Activated CD8-positive, alpha-beta memory T cell treated with anti-CD3 and anti-CD28 coated beads for 1 hour (primary cell): ENCODE measurements at places on chromosomes 1 and 21.

- DNase-seq = no peak
Measured at GRCh38 chr1:51313961-51314777, 16.2 kb downstream of the TTC39A start.

DNA sequence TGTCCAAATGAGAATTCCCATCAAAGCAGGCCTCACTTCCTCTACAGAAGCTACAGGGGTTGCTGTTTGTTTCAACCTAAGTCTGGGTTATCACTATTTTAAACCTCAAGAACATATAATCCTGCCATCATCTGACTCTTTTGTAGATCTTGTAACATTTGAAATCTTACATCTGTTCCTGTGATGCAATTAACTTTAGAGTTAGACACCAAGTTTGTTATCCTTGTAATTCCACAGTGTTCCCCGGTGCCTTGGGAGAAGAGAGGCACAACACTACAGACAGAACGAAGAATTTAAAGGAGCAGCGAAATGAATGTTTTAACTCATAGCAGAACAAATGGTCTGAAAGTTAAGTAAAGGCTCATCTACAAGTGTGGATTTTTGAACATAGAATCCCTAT lies 116.1 kb downstream of the UCHL5 start:
- no peak for DNase-seq

DNA sequence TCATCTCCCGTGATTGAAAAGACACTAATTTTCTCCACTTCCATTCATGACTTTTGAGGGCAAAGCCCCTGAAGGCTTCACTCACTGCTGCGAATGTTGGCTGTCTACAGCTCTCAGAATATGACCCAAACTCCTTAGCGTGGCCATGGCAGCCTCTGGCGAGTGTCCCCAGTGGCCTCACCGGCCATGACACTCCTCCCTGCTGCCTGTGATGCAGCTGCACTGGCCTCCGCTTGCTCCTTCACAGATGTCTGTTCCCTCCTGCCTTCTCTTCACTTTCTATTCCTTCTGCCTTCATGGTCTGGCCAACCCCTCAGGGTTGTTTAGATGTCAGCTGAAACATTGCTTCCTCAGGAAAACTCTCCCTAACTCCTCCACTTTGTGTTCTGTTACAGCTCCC lies 30.8 kb upstream of the PTPRF start:
- no peak for DNase-seq

DNA sequence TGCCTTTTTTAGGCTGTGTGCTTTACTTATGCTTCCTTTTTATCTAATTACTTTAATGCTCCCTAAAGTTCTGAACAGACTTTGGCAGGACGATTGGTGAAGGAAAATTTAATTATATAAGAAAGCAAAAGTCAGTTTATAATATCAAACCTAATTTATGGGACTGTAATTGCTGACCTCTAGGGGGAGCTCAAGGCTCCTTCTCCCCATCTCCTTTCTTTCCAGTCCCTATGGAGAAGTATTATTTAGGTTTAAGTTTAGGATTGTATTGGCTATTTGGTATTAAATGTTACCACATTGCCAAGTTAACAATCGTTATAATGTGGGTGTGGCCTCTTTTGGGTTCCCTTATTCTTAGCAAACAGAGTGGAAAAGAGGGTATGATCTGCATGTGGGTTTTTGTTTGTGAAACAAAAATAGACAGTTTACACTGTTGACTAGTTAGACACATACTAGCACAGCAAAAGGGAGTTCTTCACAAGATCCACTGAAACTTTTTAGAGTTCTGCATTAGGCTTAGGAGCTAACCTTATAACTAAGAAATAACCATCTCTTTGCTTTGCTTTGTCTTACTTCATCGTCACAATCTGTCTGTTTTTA lies 48.2 kb upstream of the TNFSF4 start:
- DNase-seq = no peak

DNA sequence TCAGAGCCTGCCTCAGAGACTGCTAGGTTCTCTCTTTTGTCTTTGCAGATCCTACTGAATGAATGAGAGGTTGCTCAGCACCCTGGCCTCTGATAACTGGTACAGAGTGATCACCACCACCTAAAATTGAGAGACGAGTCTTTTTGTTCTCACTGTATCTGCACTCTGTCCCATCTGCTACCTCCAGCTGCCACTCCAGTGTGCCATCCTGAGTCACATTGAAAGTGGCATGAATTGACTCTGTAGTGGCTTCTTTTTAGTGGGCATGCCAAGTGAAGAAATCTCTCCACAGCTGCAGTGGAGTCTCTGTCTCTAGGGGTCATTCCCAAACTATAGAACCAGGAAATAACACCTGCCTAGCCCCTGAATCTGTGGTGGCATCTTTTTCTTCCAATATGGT lies 14.7 kb downstream of the CAMK1G start:
- no peak for DNase-seq

GRCh38 chr1:232512712-232513111 lies 117.2 kb downstream of the SIPA1L2 start:
- DNase-seq = no peak

DNA sequence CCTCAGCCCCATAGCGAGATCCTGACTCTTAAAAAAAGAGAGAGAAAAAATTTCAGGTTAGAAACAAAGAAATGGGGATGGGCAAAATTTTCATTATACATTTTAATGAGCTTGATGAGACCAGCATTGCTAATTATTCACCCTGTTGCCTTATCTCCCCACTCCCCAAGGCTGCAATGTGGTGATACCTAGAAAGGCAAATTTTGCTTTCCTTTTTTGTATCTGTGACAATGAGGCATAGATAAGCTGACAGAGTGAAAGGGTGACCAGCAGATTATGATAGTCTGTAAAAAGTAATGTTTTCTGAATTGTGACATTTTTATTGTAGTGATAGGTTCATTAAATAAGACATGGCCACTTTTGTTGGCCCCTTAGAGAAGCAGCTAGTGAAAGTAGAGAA lies 12.9 kb downstream of the SRRM1 start:
- no peak for DNase-seq

DNA sequence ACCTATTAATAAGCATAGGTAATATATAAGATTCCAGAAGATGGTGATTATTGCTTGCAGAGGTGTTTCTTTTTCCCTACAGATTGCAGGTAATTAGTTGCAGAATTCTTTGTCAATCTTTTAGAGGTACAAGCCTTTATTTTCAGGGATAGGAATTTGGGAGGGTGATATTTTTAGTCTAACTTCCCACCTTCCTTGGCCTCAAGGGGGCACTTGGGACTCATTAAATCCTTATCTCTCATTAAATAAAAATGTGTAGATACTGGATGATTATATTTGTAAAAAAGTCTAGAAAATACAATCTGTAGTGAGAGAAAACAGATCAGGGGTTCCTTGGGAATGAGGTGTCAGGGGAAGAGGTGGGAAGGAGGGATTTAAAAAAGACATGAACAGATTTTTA lies 179.2 kb downstream of the PATJ start:
- DNase-seq = no peak

GRCh38 chr1:29355375-29355774 lies 119.1 kb downstream of the PTPRU start:
- no peak for DNase-seq

- DNase-seq = no peak
Measured at GRCh38 chr1:117499071-117499470, 106.8 kb upstream of the TENT5C start.

DNA sequence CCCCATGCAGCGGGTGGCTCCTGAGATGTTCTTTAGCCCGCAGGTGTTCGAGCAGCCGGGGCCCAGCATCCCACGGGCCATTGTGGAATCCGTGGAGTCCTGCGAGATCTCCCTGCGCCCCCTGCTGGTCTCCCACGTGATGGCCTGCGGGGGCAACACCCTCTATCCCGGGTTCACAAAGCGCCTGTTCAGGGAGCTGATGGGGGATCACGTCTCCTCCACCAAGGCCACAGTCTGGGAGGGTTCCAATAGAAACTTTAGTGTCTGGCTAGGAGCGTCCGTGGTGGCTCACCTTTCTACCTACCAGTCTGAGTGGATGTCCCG lies 71.0 kb downstream of the ACTL8 start:
- no peak for DNase-seq

DNA sequence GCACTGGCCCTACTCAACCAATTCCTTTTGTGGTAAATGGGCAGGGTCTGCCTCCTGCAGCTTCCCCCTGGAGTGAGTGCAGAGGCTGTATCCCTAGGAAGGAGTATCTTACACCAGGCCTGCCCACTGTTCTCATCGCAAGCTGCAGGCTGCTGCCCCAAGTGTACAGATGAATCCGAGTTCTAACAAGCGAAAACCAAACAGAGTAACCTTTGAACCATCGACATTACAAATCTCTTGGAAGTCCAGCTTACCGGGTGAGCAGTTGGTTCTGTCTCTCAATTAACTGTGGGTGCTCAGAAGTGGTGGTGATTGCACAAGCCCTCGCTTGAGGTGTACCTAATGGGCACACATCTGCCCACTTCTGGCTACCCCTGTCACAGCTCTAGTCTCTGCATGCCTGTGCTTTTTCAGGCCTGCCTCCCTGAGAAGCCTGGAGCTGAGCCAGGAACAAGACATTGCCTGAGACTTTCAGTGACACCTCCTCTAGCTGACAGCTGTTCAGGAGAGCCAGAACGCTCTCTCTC lies 22.7 kb downstream of the INAVA start:
- DNase-seq = no peak

GRCh38 chr1:155079210-155079486 lies 511 bp downstream of the EFNA3 start:
- DNase-seq = no peak

DNA sequence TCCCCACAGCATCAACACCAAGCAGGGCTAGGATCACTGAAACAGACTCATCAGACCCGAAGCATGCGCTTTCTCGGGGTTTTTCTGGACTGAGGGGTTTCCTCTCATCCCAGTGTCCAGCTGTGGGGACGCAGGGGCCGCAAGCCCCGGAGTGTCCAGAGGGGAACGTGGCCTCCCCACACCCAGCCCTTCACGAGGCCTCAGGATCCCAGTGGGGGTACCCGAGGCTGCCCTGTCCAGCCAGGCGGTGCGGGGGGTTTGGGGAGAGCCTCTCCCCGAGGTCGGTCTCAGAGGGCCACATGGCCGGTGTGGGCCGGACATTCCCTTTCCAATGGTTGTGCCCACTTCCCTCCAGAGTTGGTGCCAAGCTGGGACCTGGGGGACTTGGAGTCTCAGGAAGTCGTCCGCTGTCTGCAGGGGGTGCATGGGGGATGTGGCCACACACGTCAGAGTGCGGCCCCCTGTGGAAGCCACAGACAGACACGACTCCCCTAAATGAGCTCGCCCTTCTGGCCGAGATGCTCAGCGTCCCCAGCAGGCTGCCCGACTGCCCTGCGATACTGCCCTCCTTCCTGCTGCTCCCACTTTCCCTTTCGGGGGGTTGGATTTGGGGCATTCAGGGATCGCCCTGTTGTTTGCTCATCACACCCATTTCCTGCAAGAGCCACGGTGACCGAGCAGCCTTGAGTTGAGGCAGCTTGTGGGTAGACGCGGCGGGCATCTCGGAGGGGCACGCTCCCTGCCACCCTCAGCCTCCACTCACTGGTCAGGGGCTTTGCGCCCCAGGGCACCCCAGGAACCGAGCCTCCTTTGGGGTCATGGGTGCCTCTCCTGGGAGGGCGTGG lies 4.1 kb downstream of the COL6A1 start:
- no peak for DNase-seq

GRCh38 chr21:24470852-24471251 lies 1136.4 kb downstream of the MRPL39 start:
- DNase-seq = no peak

- no peak for DNase-seq
Measured at GRCh38 chr1:1600861-1601563, 1.1 kb upstream of the FNDC10 start.
